Left renal cortex interstitium (tissue), 4 donors: ENCODE measurements at places on chromosomes 7 and 10.

- DNase-seq, result no peak
Observed at GRCh38 chr10:20017961-20018360, 201.7 kb downstream of the PLXDC2 start.

DNA sequence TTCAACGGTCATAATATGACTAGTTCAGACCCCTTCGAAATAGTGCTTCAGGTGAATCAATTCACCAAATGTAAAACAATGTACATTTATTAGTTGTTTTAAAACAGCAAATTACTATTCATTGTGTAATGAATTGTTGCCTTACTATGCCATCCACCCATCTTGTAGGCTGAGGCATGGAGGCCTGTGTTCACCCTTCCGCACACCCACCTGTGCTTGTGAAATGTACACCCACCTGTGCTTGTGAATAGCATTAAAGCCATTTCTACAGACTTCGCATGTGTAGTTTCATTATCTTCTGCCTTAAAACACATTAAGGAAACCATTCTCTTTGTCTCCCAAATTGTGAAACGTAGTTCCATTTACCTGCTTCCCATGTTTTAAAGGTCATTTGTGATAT lies 16.8 kb downstream of the CLRN3 start:
- no peak for DNase-seq

DNA sequence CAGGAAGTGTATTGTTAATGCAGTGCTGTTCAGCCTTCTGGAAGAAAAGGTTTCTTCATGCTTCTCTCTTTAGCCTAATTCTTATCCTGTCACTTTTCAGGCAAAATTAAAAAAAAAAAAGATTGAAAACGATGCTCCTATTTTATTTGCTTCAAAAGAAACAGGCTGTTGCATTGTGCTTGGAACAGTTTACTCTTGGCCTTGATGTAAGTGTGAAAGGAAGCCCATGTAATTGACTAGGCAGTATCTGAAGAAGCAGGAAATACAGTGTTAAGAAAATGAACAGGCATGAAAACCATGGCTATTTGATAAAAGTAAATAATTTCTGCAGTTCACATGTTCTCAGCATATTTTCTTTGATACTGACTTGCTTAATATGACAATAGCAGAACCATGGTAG lies 40.4 kb upstream of the ATRNL1 start:
- no peak for DNase-seq

DNA sequence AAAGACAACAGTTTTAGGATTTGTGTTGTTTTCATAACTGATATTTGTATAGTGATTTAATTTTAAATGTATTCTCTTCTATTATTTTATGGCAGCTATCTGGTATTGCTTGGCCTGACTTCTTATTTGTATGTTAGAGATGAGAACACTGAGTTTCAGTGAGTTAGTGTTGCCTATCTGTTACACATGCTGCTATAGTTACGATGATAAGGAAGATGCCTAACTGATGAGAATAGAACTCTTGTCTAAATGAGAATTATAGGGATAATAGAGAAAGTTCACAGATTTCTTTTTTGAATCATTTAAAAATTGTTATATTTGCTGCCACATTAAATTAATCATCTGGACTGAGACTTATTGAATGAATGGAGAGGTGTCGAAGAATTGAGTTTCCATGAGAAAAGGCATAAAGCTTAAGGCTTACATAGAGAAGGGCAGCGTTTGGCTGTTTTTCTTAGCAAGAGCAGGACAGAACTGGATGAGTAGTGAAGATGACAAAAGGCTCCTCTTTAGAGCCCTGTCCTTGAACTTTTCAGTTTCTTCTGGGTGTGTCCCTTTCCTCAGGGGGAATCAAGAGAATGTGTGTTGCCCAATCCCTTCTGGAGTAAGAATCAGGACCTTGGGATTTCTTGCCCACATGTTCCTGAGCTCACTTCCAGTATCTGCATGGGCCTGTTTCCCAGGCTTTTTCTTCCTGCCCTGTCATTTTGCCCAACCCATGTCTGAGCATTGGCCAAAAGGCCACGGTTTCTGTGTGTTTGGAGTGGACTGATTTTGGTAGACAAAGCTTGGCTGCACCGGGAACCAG lies 195.6 kb upstream of the CSTF2T start:
- DNase-seq, result no peak

DNA sequence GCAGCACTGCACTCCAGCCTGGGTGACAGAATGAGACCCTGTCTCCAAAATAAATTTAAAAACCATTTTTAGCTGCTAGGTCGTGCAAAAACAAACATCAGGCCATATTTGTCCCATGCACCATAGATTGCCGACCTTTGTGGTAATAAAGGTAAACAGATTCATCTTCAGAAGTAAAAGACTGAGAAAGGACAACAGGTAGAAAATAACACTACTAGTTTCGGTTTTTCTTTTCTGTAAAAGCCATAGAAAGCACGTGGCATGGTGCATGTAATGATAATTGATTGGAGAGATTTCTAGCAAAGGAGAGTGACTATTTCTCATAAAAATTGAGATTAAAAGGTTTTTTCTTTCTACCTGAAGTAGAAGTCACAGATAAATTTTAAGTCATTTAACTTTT lies 93.9 kb downstream of the DNAH11 start:
- no peak for DNase-seq

GRCh38 chr7:103605640-103606039 lies 159.6 kb upstream of the SLC26A5 start:
- DNase-seq, result no peak

DNA sequence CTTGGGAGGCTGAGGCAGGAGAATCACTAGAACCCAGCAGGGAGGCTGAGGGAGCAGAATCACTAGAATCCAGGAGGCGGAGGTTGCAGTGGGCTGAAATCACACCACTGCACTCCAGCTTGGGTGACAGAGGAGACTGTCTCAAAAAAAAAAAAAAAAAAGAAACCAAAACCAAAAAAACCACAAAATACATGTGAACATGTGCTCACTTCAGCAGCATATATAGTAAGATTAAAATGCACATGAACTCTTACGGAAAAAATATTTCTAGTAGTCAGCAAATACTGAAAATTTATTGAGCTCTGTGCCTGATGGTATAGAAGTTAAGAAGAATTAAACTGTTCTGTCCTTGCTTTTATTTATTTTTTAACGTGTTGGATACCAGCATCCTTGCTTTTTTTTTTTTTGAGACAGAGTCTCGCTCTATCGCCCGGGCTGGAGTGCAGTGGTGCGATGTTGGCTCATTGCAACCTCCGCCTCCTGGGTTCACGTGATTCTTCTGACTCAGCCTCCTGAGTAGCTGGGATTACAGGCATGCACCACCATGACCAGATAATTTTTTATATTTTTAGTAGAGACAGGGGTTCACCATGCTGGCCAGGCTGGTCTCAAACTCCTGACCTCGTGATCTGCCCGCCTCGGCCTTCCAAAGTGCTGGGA lies 9.6 kb upstream of the ZNF487 start:
- DNase-seq, result no peak

- DNase-seq, result no peak
Observed at GRCh38 chr7:43847496-43847895, 21.8 kb downstream of the MRPS24 start.

GRCh38 chr10:6072215-6072934 lies 10.2 kb upstream of the IL2RA start:
- no peak for DNase-seq

DNA sequence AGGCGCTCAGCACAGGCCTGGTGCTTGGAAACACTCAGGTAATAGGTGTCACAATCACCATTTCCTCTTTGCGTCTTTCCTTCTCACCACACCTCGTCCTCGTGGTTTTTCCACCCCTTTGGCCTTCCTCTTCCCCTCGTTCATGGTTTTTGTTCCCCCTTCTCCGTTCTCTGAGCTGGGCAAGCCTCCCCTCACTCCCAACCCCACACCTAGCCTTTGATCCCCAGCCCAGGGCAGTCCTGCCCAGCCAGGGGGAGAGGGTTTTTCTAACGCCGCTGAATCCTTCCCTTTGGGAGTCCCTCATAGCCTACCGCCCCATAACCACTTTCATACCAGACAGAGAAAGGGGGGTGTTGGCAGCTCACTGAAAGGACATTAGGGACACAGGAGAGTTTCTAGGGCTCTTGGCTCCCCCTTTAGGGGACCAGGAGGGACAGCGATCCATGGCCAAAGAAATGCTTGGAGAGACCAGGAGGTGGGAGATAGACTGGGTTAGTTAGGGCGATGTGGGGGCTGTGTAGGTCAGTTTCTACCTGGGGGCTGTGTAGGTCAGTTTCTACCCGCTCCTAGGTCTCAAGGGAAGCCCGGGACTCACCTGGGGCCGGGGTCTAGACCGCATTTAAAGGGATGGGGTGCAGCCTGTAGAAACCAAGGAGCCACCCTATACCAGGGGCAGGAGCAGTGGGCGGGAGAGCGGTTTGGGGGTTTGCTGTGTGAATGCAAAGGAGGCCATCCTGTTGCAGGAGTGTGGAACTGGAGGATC lies 1.4 kb downstream of the EPHB4 start:
- no peak for DNase-seq

DNA sequence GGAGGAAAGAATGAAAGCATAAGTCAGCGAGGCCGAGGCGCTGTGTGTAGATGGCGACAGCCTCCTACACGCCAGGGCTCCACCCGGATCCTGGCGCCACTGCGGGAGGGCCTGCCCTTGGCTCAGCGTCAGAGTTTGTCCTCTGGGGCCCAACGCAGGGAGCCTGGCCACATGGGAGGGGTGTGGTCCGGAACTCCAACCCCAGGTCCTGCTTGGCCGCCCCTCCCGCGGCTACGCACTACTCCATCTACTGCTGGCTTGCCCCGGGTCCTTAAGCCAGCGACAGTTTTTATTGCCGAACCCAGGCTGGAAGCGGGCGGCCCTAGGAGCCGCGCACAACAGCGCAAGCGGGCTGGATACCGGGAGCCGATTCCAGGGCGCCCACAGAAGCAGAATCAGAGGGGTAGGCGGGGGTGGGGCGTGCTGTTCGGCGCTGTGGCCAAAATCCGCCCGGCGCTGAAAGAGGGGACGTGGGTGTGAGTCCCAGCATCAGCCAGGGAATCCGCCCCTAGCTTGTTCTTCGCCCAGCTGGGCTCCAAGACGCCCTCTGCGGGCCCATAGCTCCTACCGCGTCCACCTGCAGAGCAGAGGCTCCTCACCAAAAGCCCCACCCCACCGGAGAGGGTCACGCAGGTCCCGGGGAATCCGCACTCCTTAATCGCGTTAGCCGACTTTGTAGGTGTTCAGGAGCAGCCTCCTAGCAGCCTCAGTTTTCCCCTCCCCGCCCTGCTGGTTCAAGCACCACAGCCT lies 4.5 kb downstream of the KAZALD1 start:
- no peak for DNase-seq

DNA sequence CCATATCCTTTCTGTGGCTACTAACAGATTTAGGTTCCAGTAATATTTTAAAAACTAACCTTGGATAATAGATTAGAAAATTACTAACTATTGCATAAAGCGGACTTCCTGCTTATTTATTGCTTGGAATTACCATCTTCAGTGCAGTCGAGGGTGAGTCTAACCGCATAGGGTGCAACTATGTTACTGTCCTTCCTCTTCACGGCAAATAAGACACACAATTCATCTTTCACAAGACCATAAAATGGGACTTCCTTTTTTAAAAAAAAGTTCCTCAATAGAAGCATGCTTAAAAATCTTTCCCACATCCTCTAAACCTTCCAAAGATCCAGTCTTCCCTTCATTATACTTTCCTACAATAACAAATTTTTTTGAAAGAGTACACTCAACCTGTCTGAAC lies 2.1 kb downstream of the SLC25A40 start:
- no peak for DNase-seq

DNA sequence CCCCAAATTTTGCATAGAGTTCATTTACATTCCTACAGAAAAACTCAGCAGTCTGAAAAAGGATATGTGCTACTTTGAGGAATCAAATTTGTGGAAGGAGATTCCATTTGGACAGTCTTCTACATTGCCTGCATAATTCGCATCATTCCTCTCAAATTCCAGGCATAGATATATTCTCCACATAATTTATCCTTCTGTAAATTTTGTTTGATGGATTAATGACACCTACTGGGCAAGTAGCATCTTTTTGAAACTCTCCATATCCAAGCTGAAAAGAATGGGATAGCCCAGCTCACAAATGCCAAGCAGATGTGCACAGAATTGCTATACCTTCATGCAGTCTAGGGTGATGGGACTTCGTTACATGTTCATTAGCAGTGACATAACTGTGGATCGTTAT lies 515.3 kb downstream of the AUTS2 start:
- DNase-seq, result no peak

- no peak for DNase-seq
Observed at GRCh38 chr7:128275681-128276080, 34.6 kb downstream of the LEP start.

GRCh38 chr10:36269222-36269621 lies 627.1 kb upstream of the FZD8 start:
- DNase-seq, result no peak

DNA sequence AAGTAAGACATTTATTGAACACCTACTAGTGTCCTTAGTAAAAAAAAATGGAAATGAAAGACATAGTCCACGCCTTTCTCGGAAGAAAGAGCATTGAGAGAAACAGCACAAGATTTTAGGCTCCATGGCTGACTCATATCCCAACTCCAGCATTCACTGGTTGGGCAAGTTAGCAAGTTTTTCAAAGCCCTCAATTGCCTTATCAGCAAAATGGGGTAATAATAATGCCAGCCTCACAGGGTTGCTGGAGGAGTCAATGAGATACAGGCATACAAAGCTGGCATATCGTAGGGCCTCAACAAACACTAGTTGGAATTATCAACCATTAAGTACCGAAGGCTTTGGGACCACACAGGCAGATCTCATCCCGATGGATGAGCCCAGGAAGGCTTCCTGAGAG lies 4.0 kb downstream of the HSPA12A start:
- no peak for DNase-seq

DNA sequence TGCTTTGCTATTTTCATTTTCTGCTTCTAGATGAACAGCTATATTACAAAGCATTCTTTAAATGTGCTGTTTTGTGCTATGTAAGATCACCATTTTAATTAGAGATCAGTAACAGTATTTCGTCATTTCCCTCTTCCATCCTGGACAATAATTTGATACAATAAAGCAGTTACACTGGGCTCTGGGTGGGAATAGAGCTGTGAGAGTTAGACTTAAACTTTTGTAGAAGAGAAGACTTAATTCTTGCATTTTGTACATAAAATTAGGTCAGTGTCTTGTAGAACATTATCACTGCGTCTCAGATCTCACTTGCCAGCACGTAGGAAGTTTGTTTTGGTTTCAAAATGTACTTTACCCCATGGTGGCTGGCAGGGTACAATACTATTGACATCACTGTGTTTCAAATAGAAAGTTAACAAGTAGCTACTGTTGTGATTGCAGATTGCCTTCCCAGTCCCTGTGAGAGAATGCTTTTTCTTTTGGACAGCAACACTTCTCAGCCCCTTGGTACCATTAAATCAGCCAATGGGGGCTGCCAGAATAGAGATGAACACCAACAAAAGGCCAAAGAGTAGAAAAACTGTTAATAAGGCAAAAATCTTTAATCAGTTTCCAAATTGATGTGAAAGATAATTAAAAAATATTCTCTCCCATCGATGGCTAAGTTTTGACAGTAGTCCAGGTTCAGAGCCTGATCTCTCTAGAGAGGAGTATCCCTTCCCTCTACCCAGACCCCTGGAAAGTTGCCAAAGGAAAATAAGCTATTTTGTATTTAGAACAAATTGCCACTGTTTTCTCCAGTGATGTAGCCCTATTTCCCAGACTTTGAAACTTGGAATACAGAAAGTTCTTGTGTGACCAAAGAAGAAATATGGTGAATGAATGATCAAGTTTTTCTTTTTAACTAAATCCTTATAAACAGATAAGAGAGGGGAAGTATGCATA lies 35.1 kb downstream of the SMNDC1 start:
- DNase-seq, result no peak

GRCh38 chr7:371119-371778 lies 81.3 kb downstream of the FOXL3 start:
- no peak for DNase-seq
